ENCODE measurements at places on chromosomes 5 and 9.

DNA sequence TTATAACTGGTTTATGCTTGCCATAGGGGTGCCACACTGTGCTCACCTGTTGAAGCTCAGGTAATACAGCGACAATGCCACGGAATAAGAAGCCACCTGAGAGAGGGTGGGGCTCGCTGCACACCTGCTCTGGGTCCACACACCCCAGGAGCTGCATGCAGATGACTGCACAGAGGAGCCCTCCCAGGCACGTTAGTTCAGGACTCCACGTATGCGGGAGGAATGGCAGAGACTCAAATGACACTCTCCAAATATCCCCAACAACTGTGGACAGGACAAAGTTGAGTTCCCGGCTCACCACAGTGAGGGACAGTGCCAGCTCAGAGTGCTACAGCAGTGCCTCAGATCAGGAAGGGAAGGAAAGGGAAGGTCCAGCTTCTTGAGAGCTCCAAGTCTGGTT lies 5.8 kb upstream of the FCN1 start:
- no peak for DNase-seq

- no peak for DNase-seq
Measured at GRCh38 chr9:86176468-86176867, 77.1 kb upstream of the GOLM1 start.

DNA sequence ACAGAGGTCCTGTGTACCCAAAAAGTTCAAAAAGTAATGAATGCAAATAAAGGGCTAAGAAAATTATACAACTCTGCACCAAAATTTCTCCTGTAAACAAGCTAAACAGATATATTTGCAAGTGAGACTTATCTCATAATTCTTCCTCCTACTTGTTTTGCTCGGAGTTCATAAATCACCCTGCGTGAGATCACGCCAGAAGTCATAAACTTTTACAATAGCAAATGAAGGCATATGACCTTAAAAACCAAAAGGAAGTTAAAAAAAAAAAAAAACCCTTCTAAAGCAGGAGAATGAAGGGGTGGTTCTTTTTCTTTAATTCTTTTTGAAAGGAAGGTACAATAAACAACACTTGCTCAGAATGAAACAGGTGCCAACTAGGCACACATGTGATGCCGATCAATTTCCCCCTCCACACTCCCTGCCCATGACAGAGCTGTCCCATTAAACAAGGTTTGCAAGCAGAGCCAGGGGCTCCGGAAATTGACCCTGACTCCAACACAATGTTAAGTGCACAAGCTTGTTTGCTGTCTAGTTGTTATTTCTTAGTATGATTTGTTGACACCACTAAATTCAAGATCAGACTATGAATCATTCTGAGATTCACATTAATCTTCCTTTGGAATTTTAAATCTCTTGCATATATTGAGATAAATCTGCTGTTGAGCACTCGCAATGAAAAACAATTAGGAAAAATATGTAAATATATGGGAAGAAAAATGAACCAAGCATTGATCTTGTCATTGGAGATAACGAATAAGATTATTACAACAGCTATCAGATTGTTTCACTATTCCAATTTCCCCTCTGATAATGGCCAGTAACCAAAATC lies 46.3 kb downstream of the DROSHA start:
- DNase-seq = no peak

DNA sequence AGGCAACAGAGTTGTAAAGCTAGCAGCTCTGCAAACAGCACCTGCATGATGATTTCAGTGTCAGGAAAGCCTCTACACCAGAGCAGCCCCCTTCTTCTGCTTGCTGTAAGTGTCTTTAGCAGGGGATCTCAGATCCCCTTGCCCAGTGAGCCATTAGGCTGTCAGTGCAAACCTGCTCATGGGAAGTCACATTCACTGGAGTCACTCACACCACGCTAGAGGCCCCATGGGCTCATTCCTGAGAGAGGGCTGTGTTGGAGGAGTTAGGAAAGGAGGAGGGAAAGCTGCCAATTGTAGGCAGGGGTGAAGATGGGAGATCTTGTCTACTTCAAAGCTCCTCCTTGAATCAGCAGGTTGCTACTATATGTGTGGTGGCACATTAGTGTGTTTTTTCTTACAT lies 275.2 kb downstream of the SMARCA2 start:
- DNase-seq = no peak

- peak; percentile 66 for DNase-seq
Measured at GRCh38 chr9:130212543-130213297, 40.5 kb downstream of the NCS1 start.

GRCh38 chr5:77394064-77394715 lies 97.9 kb downstream of the WDR41 start:
- no peak for DNase-seq

- no peak for DNase-seq
Measured at GRCh38 chr9:109408759-109409462, 88.1 kb upstream of the EPB41L4B start.

DNA sequence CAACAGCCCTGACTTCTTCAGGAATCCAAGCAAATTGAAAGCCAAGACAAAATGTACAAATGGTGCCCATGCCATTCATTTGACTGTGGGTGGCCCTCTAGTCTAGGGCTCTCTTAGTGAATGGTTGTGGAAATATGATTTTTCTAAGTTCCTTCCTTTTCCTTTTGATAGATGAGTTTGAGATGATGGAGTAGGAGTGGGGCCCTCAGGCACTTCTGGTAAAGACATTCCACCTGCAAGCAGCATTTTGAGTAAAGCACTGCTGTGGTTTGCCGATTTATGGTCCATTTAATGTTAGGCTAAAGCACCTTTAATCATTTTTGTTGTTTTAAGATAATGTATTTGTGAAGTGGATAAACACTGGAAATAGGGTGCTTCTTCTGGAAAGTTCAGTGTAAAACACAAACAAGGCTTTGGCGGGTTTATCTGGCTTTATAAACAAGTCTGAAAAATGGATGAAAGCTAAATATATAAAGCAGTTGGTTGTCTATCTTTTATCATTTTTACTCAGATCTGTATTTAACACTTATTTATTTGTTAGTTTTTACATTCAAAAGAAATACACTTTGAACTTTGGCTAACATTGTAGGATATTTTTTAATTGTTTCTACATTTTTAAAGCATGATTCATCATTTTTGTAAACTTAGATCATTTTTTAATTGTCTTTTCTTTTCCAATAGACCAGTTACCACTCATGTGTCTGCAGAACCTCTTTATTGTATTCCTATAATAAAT lies 213.5 kb downstream of the PJA2 start:
- DNase-seq = no peak
